NCI-H1417 treated with DMSO at 0.1 percent for 48 hours (cell line): ENCODE measurements at places on chromosomes 5 and 9.

- no peak for DNase-seq
These were observed 1111.8 kb downstream of the TAF11L14 start for GRCh38 chr5:18745988-18746615.

GRCh38 chr5:170791325-170791954 lies 7.9 kb downstream of the GABRP start:
- DNase-seq: no peak

GRCh38 chr9:133727277-133727875 lies 10.8 kb downstream of the SARDH start:
- no peak for DNase-seq

DNA sequence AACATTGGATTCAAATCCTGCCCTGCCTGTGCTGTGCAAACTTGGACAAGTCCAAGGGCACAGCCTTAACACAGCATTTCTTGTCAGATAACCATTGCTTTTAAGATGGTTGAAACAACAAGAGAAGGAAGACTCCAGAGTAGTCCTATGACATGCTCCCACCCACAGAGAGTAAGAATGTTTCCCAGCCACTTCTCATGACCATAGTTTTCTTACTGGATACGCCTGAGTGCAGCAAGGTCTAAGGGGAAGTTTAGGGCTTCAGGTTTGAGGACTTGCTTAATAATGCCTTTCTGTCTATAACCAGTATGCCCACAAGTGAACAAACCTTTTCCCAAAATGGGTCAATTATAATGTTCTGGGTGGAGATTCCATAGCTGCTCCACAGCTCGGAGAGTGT lies 126.4 kb downstream of the SLF1 start:
- no peak for DNase-seq

GRCh38 chr9:114321759-114322158 lies 1.1 kb upstream of the ORM1 start:
- DNase-seq: no peak

GRCh38 chr5:149229298-149229937 lies 42.2 kb upstream of the AFAP1L1 start:
- no peak for DNase-seq

DNA sequence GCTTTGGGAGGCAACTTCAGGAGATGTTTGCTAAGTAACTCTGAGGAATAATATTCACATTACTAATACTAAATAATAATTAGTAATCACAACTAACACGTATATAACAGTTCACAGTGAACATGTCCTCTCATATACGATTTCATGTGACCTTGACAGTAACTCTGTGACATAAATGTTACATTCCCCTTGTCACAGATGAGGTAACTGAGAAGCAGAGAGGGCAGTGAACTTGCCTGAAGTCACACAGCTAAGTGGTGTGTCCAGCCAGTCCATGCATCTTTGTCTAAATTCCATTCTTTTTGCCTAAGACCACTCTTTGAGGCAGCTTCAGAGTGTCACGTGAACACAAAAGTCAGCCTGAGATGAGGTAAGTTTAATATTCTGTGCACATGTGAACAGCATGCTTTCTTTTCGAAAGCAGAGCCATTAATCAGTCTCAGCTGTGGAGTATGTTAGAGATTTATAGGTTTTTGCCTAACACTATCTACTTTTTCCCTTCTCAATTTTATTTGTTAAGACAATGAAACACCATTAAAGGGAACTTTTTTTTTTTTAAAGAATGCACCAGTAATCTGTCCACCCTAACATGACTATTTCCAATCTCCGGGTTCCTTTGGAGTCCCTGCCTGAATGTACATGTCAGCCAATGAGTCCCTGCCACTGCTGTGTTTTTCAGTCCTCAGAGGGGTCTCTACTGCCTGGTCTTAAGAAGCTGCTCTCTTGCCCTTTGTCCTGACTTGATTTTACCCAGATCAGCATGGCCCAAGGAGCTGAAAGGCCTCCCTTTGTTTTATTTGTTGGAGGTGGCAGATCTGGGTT lies 43.5 kb downstream of the SH3PXD2B start:
- DNase-seq: no peak

- no peak for DNase-seq
These were observed 96.7 kb downstream of the PAX5 start for GRCh38 chr9:36937346-36937745.

GRCh38 chr5:95712347-95712958 lies 18.7 kb upstream of the RHOBTB3 start:
- no peak for DNase-seq

GRCh38 chr9:135878528-135879236 lies 28.7 kb downstream of the CAMSAP1 start:
- no peak for DNase-seq

DNA sequence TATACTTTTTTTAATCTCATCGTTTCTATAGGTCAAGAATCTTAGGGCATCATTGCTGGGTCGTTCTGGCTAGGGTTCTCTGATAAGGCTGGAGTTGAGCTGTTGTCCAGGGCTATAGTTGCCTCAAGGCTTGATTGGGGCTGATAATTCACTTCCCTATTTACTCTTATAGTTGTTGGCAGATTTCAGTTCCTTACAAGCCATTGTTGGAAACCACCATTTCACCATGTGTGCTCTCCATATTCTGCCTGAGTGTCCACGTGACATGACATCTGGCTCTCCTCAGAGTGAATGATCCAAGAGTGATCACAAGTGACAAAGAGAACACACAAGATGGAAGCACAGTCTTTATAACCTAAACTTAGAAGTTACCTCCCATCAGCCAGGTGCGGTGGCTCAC lies 852.2 kb downstream of the EFNA5 start:
- no peak for DNase-seq

GRCh38 chr5:103373597-103374472 lies 115.3 kb downstream of the MACIR start:
- DNase-seq: no peak

DNA sequence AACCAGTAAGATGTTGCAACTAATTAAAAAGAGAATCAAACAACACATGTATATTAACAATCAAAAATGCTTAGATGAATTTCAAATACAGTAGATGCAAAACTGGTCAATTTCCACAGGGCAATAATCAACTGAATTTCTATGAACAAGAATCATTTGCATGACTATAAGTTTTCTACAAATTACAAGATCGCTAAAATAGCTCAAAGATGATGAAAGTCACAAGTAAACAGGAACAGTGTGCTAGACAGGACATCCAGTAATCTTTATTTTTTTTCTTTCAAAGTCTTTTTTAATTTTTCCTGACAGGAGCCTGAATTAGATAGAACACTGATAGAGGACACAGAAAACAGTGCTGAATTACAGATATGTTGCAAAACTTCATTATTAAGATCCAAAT lies 608.2 kb upstream of the DAB2 start:
- no peak for DNase-seq

GRCh38 chr9:89929673-89930480 lies 325.1 kb downstream of the GADD45G start:
- peak; percentile 42 for DNase-seq

GRCh38 chr5:176481711-176482110 lies 33.5 kb downstream of the FAF2 start:
- DNase-seq: no peak

GRCh38 chr5:179801304-179802206 lies 5.1 kb downstream of the MGAT4B start:
- no peak for DNase-seq

- DNase-seq: no peak
These were observed 24.2 kb downstream of the GALNT12 start for GRCh38 chr9:98831696-98832095.

GRCh38 chr5:76927961-76928360 lies 24.9 kb upstream of the CRHBP start:
- no peak for DNase-seq

GRCh38 chr5:115033861-115034260 lies 135.8 kb downstream of the TRIM36 start:
- DNase-seq: no peak

DNA sequence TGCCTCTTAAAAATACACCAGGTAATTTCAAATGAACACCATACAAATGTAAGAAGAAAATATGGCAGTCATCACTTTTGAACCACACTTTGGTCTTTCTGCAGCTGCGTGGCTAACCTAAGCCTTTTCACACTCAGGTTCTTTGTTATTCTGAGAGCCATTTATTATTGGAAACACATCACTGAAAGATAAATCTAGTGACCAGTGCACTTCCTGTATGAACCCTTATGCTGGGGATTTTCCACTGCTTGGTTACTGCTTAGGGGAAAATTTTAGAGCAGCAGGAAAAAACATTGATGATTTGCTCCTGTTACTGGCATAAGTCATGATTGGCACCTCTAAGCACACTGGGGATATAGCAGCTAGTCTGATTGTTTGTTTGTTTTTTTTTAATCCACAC lies 58.6 kb upstream of the RANBP3L start:
- DNase-seq: no peak

GRCh38 chr9:135095470-135096407 lies 8.3 kb downstream of the OLFM1 start:
- no peak for DNase-seq

- DNase-seq: no peak
These were observed 31.9 kb downstream of the BARHL1 start for GRCh38 chr9:132614324-132614723.

DNA sequence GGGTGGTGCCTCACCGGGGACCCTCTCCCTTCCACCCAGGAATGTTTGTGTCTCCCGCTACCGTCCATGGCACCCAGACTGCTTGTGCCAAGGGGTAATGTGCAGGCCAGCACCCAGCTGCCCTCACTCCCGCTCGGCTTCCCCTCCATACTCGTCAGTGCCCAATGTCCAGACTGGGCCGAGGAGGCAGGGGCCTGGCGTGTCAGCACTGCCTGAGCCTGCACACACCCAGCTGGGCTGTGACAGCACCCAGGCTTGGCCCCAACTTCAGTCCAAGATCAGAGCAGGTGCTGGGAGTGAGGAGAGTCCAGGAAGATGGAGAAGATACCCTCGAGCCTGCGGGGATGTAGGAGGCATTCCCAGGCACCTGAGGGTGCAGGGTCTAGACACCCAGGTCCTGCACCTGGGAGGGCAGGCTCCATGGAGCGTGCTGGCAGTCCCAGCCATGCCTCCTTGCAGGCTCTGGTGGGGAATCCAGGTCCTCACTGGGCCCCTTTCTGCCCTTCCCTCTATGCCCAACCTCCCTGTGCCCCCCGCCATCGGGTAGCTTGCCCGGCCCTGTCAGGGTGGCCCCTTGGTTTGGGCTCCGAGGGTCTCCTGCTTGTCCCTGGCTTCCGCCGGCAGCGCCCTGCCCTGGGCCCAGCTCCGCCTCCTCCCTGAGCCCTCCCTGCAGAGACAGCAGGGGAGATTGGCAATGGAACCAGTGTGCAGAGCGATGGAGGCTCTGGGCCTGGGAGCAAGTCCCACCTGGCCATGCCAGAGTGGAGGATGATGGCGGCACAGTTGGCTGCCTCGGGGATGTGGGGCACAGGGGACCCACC lies 250.8 kb upstream of the EDIL3 start:
- DNase-seq: no peak

DNA sequence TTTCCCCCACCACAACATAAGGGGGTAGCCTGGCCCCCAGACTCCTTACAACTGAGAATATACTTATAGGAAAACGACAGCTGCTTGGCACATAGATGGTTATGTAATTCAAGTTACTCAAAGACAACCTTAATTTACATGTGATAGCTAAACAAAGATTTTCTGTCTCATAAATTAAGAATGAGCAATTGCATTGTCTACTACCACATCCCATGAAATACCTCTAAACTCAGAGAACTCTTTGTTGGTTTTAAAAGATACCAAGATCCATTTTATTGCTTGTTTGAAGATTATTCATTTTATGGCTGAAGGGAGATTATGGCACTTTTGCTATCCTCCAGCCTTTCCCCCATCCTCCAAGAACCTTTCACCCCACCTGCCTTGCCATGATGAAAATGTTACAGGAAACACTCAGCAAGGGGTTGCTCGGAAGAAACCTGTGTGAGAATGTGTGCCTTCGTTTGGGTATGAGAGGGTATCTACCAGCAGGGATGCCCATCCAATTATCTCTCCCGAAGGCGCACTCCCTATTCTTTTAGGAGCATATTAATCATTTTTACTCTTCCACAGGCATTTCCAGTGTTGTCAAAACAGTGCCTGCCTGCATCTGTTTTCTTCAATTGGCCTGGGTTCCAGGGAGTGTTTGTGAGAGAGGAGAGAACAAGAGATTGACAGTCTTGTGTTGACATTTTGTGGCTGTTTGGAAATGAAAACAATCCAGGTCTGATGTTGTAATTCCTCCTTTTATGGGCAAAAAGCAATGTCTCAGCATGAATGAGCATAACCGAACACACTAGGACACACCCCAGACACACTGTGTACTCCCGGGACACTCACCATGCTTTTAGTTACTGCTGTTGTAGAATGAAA lies 208.0 kb upstream of the ANKRD55 start:
- DNase-seq: no peak

GRCh38 chr5:85512896-85513295 lies 1104.8 kb upstream of the COX7C start:
- DNase-seq: no peak

GRCh38 chr9:78118742-78119473 lies 87.3 kb upstream of the GNAQ start:
- DNase-seq: no peak

DNA sequence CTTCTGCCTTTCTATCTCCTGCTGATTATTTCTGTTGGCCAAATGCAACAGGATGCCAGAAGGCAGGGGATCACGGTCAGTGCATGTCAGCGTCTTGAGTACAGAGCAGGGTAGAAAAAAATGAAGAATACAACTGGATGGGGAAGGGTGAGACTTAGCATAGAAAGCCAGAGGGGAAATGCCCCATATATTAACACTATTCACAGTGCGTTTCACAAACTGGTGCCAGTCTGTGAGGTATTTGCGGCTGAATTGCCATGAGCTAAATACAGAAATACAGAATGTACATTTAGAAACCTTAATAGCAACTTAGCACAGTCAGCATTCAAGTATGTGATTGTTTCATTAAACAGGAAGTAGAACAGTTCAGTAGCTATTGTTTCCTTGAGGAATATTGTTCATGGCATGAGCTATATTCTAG lies 31.0 kb upstream of the SLC1A3 start:
- no peak for DNase-seq

GRCh38 chr5:164256351-164256750 lies 750.9 kb downstream of the MAT2B start:
- no peak for DNase-seq

GRCh38 chr9:129164246-129164930 lies 13.7 kb downstream of the IER5L start:
- no peak for DNase-seq

- no peak for DNase-seq
These were observed 17.9 kb upstream of the STRBP start for GRCh38 chr9:123286324-123286723.

DNA sequence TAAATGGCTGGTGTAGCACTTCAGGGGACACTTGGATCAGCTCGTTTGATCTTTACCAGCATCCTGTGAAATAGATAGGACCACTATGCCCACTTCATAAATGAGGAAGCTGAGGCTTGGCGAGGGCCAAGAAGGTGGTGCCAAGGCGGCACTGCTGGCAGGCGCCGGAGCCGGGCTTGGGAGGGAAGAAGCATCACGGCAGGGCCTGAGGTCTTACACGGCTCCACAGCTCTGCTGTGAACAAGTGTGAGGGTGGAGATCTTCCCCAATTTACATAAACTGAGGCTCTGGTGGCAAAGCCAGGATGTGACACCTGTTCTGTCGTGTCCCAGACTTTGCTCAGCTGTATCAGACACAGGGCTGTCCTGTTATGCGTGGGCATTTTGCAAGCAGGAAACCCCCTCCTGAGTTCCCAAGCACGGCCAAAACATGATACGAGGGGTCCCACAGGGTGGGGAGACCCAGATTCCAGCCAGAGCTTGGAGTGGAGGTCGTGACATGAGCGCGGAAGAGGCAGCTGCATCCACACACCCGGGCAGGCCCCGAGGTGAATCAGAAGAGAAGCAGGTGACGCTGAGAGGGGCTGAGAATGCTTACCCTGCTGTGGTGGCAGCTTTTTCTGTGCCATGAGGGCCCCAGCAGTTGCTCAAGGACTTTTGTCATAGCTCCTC lies 117.5 kb upstream of the BOD1 start:
- no peak for DNase-seq

GRCh38 chr9:82167296-82167695 lies 178.7 kb downstream of the SPATA31D1 start:
- no peak for DNase-seq
